Activated CD4-positive, alpha-beta T cell treated with anti-CD3 and anti-CD28 coated beads, Interleukin-2, Interleukin-4, amounts not matched to agents 100 ng/mL and 50 ng/mL, durations not matched to agents 16 hours and 8 hours (primary cell): ENCODE measurements at places on chromosomes 5 and 9.

DNA sequence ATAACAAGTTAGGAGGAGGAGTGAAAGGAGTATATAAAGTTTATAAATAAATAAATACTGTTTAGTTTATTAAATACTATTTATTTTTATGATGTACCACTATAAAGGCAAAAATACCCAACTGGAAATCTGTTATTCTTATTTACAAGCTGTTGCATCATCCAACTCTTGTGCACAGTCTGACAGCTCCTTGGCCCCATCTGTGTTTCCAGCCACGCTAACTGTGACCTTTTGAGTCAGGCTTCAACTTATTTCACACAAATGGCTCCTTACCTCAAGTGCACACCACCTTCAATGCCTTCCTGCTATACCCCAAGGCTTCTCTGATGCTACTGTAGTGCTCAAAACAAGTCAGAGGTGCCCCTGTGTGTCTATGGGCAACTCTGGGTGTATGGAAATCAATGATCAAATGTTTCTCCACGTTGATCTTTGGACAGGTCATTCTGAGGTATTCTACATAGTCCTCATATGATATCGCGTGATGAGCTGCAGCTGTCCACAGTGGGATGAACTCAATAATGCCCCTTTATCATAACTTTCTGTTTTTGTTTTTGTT is 303.2 kb upstream of the GRAMD2B start:
- no peak for DNase-seq

- DNase-seq, result no peak
These were observed 141.7 kb downstream of the DCP2 start for GRCh38 chr5:113118298-113118697.

- peak; percentile 18 for DNase-seq
These were observed 324 bp downstream of the LPCAT1 start for GRCh38 chr5:1523480-1523792.

- DNase-seq, result peak; percentile 70
These were observed 54.7 kb upstream of the SUSD3 start for GRCh38 chr9:93003552-93004407.

DNA sequence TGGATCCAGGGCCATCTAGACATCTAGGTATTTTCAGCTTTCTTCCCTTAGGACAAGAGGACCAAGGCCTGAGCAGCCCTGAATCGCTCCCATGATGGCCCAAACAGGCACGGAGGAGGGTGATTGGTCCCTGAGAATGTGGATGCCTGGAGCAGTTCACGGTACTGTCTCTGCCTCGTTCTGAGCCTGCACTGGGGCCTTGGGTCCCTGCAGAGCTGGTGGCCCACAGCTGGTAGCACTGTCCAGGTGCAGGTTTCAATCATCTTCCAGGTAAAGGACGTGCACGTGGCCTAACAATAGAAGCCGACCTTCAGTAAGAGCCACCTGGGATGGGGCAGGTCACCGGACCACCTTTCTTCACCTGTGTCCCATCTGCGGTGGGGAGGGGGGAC is 19.4 kb upstream of the FCN1 start:
- no peak for DNase-seq

DNA sequence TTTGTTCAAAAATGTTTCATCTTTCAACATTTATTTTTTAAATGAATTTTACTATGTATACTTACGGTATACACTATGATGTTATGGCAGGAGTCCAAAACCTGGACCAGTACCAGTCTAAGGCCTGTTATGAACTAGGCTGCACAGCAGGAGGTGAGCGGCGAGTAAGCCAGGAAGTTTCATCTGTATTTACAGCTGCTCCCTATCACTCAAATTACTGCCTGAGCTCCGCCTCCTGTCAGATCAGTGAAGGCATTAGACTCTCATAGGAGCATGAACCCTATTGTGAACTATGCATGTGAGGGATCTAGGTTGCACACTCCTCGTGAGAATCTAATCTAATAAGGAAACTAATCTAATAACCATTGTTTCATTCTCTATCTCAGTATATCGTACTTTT is 715.5 kb upstream of the PTPRD start:
- no peak for DNase-seq

DNA sequence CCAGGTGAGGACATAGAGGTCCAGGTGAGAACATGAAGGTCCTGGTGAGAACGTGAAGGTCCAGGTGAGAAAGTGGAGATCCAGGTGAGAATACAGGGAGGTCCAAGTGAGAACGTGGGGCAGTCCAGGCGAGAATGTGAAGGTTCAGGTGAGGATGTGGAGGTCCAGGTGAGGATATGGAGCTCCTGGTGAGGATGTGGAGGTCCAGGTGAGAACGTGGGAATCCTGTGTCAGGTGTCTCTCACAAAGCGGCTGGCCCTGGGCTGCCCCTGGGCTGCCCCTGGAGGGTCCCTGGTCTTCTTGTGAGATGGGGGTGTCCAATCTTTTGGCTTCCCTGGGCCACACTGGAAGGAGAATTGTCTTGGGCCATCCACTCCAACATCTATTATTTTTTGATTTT is 133.4 kb downstream of the MRPL36 start:
- no peak for DNase-seq
